ENCODE measurements at places on chromosomes 6 and 20.

DNA sequence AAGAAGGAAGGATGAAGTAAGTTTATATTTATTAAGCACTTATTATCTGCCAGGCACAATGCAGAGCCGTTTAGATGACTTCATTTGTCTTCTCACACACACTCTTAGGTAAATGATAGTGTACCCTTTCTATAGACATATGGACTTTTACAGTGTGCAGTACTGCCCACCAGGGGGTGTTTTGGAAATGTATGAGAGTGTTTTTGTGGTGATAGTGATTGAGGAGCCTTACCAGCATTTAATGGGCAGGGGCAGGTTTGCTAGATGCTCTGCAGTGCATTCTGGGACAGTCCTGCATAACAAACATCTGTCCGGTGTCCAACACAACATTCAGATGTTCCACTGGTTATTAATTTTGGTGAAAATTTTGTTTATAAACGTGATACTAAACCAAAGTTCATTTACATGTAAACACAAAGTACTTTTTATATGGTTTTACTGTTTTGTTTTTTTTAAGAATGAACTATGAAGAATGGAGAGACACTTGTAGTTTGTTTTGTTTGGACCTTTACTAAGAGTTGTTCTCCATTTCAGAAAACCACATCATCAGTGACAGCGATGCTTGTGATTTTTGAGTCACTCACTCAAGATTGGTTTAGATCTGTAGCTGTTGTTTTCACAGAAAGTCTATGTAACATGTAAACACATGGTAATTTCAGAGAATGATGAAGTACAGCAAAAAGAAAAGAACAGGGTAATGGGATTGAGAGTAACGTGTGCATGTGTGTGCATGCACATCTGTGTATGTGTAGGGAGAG, 19.9 kb downstream of the KCNS1 start:
- no peak for DNase-seq

DNA sequence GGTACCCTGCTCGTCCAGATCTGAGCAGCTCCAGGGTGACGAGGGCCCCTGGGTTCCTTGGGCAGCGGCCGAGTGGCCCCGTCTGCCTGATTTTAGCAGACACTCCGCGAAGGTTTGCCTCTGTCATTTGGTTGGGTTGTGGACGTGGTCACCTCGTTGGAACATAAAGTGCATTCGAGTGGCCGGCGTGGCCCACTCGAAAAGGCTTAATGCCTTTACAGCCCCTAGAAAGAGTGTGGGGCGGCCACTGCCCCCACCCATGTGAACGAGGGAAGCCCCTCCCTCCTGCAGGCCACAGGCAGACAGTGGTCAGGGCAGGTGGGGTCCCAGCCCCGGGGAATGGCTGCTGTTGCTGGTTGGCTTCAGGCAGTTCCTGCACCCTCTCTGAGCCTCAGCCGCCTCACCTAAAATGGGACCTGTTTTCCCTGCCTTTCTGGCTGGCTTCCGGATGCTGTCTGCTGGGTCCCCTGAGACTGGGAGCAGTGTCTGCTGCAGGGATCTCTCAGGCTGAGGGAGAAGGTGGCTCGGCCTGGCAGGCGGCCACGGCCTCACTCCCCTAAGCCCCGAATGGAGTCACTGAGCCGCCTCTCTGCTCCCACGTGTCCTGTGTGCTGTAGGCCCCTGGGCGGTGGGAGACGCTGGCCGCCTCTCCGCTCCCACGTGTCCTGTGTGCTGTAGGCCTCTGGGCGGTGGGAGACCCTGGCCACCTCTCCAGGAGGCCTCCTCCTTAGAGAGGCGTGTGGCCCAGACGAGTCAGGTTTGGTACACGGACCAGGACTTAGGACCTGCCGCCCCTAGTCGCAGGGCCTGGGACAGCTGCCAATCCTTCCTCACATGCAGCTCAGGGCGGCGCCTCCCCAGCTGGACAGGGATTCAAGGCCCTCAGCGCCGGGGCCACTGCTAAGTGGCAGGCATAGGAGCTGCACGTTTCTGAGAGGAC, 233.0 kb downstream of the ERMARD start:
- no peak for DNase-seq

GRCh38 chr6:34248727-34249468, at the start of gene SMIM29:
Gene SMIM29 (minus strand): TSS chr6:34249006. CDS start chr6:34247791, 1,215 bp downstream.
- peak; percentile 96 for DNase-seq

- DNase-seq: no peak
Observed at GRCh38 chr20:48928832-48929725, 7.6 kb downstream of the ARFGEF2 start.

- DNase-seq: no peak
Observed at GRCh38 chr6:88339761-88340160, 173.6 kb upstream of the CNR1 start.

DNA sequence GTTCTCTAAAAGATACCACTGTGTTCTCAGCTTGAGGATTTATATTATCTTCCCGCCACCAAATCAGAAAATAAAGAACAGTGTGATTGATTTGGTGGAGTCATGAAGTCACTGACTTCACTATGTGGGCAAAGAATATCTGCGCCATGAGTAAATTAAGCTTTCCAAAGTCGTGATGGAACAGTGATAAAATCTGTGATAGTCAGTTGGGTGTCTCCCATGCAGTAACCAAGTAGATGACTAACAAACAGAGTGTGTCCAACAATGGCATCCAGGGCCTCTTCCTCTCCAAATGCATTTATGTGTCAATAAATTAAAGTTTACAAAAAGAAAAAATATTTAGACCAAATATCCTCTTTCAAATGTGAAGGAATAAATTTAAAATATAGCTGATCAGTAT, 87.0 kb upstream of the DST start:
- DNase-seq: no peak

DNA sequence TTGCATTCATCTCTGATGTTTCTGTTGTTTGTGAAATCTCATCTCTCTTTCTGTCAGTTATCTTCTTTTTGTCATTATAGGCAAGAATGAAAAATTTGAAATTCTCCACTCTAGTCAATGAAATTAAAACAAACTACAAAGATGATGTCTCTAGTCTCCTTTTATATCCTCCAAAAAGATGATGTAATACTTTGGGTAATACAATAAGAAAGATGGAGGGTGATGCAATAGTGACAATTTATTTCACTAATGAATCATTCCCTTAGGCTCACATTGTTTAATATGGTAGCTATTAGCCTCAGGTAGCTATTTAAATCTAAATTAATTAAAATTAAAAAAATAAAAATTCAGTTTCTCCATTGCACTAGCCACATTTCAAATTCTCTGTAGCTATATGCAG, 145.4 kb downstream of the UST start:
- no peak for DNase-seq

- no peak for DNase-seq
Observed at GRCh38 chr20:21701171-21701876, 4.1 kb upstream of the PAX1 start.
